ENCODE measurements at places on chromosomes 4 and X.

DNA sequence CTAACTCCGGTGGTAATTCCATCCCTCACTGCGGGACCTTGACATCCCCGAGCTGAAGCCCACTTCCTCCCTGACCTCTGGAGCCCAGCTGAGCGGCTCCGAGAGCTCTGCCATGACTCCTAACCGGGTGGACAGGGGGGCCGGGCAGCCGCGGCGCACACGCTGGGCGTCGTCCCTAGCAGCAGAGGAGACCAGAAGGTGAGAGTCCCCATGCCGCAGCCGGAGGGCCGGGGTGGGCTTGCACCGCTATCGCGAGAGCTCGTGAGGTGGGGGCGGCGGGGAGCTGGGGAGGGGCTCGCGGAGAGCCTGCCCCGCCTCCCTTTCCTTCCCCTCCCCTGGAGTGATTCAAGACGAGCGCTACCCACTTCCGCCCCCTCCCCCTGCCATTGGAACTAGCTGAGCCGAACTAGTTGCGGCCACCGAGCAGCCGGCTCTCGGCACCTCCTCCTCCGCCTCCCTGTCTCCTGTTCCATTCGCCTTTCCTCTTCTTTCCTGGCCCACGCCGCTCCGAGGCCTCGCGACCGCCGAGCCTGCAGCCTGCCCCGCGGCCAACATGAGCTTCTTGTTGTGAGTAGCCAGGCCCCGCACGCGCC, at the start of gene MOB1B:
TSS of gene MOB1B (plus strand) at position 386 of the 593 bp plus-strand sequence. CDS start at position 554, 168 bp downstream.
- peak; percentile 68 for DNase-seq

GRCh38 chr4:36277533-36277932, 3.9 kb upstream of the DTHD1 start:
- no peak for DNase-seq

GRCh38 chr4:1045595-1046201, 34.3 kb downstream of the FGFRL1 start:
- no peak for DNase-seq

- DNase-seq: peak; percentile 56
These were observed 214.0 kb upstream of the UGT8 start for GRCh38 chr4:114384629-114385028.

- DNase-seq: no peak
These were observed 87.6 kb upstream of the PLAC1 start for GRCh38 chrX:134745636-134746409.

DNA sequence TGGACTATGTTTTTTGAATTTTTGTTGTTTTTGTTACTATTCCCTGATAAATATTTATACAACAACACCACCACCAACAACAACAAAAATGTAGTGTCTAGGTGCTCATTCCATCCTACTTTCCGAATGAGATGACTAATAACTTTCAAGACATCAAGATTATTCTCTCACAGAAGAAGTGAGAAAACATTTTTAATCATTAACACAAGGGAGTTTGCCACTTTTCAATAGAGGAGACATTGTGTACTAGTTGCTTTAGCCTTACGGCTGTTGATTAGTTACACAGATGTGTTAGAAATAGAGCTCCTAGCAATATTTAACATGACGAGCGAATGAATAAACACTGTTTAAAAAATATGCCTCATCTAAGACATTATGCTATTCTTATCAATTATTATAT, 898.8 kb downstream of the C4orf33 start:
- no peak for DNase-seq

- no peak for DNase-seq
These were observed 242.2 kb upstream of the CTSO start for GRCh38 chr4:156195914-156196313.

GRCh38 chr4:76363556-76364290, 57.2 kb downstream of the STBD1 start:
- no peak for DNase-seq

GRCh38 chr4:165668694-165669093, 204.3 kb upstream of the TLL1 start:
- no peak for DNase-seq

- DNase-seq: no peak
These were observed 256.5 kb upstream of the FAT1 start for GRCh38 chr4:186979961-186980745.

DNA sequence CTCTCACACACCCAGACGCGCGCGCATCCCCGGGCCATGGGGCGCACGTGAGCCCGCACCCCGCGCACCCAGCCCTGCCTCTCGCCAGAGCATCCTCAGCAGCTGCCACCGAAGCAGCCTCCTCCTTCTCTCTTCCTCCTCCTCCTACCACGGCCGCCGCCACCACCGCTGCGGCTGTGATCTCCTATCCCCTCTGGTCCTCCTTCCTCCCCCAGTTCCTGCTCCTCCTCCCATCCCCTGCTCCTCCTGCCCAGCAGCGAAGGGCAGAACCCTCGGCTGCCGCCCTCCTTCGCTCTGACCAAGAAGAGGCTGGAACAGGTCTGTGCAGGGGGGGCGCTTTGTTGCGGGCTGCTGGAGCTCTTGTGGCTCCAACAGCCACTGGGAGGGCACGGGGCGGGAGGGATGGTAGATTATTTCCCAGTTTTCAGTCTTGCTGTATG, 148.7 kb upstream of the CHRDL1 start:
- no peak for DNase-seq

DNA sequence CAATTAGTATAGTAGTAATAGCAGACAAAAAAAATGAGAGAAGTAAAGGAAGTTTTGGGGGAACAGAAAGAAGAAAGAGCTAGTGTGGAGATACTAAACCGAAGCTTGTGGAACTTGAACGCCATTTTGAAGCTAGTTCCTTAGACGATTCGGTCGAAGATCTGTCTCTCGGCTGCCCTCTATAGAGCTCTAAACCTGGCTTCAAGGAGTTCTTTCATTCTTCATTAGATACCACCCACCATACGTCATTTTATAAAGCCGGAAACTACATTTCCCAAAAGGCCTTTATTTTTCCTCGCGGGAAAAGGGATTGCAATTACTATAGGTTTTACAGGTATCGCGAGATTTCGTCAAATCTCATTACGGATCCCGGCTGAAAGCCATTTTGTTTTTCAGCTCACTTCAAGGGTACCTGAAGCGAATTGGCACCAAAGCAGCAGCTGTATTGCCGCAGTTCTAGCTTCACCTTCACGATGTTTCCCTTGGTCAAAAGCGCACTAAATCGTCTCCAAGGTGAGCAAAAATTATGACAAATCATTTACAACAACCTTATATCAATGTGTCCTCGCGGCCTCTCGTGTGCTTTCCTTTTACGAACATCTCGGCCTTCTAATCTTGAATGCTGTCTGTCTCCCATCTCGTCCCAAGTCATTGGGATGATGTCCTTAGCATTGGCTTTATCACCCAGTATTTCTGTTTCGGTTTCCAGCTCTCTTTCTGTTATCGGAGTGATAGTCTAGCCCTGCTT, at the start of gene COX7B:
TSS of gene COX7B (plus strand) at position 388 of the 748 bp plus-strand sequence. CDS start at position 474, 86 bp downstream.
- peak; percentile 97 for DNase-seq

GRCh38 chr4:184104419-184105101, 113.1 kb downstream of the ENPP6 start:
- DNase-seq: no peak

DNA sequence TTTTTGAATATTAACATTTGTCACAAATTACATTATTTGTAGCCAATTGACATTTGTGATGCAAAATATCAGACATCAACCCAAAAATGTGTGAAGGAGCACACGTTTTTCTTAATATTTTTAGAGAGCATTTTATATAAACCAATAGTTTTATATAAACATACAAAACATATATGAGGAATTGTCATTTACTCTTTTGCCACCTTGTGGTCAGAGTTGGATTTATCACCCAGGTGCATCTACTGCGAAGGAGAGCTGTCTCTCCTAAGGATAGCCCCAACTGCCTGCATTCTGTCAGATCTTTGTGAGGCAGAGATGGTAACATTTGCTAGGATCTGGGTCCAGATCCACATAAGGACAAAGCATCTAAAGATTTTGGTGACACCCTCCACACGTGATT, 2.5 kb upstream of the USP27X start:
- peak; percentile 56 for DNase-seq

DNA sequence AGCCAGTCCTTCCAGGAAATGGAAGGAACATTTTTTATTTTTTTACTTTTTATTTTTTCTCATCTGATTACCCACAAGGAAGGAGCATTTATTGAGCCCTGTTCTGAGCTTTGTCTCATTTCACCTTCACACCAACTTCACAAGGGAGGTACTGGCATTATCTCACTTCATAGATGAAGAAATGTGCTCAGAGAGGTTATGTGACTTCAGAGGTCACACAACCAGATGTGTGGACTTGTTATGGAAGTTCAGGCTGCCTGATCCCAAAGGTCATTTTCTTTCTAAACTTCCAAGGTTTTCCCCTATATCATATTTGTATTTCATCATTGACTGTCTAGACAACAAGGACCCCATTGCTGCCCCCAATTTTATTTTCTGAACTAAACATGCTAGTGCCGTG, 160.3 kb downstream of the DCLK2 start:
- DNase-seq: no peak

GRCh38 chr4:145782756-145783155, 102.8 kb downstream of the C4orf51 start:
- DNase-seq: no peak

DNA sequence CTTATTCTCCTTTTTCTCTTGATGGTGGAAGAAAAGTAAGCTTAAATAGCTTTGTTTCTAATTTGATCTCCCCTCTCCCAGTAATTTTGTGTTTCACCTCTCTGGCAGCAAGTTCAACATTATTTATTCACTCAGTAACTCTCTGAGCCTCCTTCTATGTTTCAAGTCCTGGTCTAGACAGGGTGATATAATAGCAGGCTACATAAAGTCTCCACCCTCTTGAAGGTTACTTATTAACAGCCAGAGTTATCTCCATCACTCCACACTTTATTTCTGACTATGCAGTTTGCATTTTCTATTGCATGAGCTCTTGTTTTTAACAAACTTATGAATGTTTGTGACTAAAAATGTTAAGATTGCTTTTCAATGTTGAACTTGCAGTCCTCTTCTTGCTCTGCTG, 17.8 kb upstream of the ANOS1 start:
- DNase-seq: no peak

GRCh38 chrX:74015379-74016019, 288.5 kb upstream of the ZCCHC13 start:
- DNase-seq: peak; percentile 72

DNA sequence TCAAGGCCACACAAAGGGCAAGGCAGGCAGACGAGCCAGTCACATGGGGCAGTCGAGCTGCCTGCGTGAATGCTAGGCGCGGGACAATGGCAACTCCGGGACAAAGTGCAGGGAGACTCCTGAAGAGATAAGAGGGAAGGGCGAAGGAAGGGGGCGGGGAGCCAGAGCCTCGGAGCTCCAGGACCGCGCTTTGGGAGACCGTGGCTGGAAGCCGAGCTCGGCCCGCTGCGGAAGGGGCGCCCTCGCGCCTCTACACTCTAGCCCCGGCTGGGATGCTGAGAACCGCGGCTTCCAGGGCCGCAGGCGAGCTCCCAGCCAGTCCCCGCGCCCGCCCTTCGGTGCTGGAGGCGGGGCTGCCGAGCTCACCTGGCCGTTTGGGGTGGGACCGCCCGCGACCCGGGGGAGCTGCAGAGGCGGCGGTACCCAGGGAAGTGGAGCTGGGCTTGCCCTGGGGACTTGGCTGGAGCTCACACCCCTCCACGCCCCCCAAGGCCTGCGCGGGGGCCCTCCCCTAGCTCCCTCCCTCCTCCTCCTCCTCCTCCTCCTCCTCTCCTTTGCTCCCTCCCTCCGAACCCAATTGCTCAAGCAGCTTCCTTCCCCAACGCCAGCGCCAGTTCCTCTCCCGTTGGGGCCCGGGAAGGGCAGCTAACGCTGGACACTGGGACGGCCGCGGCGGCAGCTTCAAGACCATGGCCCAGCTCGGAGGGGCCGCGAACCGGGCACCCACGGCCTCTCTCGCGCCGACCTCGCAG, at the start of gene SOWAHD:
TSS of gene SOWAHD (plus strand) at position 610 of the 752 bp plus-strand sequence. CDS start at position 690, 80 bp downstream.
- peak; percentile 52 for DNase-seq

- DNase-seq: peak; percentile 65
These were observed 111.6 kb upstream of the WDR17 start for GRCh38 chr4:175953960-175954521.

Data from MM.1S (cell line).